ENCODE measurements at places on chromosomes 6 and 20.
A peak's percentile ranks its signal among the peaks of the same experiment; 100 is the strongest.

DNA sequence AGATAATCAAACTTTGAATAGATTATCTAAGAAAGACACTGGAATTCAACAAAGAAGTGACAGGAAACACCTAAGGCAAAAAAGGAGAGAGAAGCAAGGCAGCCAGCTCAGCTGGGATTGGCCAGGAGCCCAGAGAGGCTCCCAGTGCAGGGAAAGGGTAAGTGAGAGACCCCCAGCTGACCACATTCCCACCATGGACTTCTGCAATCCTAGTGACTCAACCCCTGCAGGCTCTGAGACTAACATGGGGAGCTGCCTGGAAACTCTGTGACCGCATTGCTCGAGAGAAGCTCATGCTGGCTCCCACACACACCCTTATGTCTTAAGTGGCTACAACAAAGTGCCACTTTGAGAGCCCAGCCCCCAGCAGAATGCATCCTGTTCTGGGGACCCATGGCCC lies 215.1 kb downstream of the PACRG start:
- no peak for DNase-seq

DNA sequence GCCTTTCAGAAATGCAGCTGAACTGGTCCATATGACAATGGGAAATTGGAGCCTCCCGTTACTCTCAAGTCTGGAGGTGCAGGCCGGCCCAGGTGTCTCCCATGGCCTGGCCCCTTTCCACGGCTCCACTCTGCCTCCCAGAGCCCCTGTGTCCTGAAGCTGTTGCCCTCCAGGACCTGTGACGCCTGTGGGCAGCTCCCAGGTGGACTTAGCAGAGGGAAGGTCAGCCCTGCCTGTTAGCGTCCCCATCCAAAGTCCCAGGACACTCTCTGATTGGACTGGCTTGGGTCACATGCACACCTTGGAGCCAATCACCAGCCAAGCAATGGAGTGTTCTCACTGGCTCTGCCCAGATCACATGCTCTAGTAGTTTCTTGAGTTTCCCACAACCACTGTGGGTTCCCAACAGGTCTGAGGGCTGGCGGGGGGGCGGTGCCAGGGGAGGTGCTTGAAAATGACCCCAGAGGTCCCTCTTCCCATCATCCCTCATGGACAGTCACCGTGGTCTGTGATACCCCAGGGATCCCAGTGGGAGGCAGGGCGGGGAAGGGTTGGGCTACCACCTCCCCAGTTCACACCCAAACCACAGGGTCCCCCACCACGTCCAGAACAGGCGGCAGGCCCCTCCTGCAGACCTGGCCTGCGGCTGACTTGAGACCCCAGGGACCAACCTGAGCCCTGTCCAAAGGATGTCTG lies 135.6 kb downstream of the TAF4 start:
- DNase-seq, result no peak

- DNase-seq, result no peak
Measured at GRCh38 chr20:40467703-40468411, 221.2 kb downstream of the MAFB start.

- no peak for DNase-seq
Measured at GRCh38 chr6:102918161-102918560, 1524.7 kb downstream of the GRIK2 start.

- no peak for DNase-seq
Measured at GRCh38 chr20:10492844-10493243, 57.7 kb downstream of the SLX4IP start.

DNA sequence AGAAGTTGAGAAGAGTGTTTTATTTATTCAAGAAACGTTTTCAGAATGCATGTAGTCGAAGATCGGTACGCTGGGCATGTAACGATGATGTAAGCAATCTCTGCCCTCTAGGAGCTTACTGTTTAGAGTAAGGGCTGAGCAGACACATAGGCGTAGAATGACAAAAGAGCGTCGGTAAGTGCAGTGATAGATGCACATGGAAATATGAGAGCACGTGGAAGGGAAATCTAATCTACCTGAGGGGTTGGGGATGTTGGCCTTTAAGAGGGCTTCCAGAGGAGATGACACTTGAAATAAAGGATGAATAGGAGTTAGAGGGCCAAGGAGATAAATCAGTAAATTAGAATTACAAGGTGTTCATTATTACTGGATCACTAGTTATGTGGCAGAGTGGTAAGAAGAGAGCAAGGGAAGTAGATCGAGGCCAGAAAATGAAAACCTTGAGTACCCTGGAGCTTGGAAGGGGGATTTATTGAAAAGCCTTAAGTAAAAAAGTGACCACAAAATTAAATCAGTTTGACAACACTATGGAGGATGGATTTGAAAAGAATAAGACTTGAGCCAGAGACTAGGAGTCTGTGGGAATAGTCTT lies 782 bp downstream of the TRMT11 start:
- no peak for DNase-seq

DNA sequence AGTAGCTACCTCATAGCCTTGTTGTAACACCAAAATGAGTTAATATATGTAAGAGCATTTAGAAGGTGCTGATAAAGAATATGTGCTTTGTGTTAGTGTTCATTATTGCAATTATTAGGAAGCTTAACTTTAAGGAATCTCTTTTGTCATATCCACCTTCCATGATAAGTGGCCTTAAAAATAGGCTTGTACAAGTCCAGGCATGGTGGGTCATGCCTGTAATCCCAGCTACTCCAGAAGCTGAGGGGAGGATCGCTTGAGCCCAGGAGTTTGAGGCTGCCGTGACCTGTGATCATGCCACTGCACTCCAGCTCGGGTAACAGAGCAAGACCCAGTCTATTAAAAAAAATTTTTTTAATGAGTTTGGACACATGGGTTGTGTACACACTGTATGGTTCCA lies 285.5 kb downstream of the ZFAND3 start:
- DNase-seq, result no peak

GRCh38 chr6:168371981-168372711 lies 52.6 kb upstream of the DACT2 start:
- DNase-seq, result no peak

DNA sequence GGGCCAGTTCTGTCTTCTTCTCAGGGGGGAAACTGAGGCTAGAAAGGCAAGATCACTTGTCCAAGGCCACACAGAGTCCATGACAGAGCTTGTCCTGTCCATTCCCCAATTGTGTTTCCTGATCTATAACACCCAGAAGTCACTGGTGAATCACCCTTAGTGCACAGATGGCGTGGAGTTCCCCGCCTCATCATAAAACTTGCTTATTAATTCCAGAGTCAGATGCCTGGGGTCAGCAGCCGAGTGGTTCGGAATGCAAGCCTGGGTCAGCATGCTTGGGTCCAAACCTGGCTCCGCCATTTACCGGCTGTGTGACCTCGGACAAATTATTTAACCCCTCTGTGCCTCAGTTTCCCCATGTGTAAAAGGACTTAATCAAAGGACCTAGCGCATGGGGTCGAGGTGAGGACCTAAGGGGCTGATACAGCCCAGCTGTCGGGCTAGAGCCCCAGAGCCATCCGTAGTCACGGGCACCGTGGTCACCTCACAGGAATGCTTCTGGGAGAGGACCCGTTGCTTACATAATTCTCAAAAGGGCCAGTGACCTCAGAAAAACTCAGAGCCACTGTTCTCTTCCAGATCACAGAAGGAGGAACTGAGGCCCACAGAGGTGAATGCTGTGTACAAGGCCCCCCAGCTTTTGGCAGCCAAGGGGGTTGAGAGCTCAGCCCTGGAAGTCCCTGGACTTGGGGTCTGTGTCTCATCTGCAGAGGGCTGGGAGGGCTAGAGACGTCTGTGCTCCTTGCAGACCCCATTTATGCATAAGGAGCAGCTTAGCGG lies 1.4 kb upstream of the ZBP1 start:
- DNase-seq, result no peak

GRCh38 chr6:45923831-45924391 lies 91.7 kb downstream of the CLIC5 start:
- no peak for DNase-seq

DNA sequence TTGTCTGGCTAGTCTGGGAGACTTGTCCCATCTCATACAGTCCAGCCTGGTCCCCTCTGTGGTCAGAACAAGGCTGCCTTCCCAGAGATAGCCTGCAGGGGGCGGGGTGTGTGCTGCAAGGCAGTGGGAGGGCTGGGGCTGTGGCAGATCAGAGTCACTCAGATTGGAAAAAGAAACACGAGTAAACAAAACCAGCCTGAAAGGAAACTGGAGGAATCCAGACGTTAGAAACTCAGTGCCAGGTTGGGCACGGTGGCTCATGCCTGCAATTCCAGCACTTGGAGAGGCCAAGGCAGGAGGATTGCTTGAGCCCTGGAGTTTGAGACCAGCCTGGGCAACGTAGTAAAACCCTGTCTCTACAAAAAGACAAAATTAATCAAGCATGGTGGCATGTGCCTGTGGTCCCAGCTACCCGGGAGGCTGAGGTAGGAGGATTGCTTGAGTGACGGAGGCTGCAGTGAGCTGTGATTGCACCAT lies 20.2 kb downstream of the LEMD2 start:
- DNase-seq, result peak; percentile 67

- no peak for DNase-seq
Measured at GRCh38 chr6:21500314-21501020, 93.1 kb upstream of the SOX4 start.

- DNase-seq, result no peak
Measured at GRCh38 chr6:135887069-135887468, 35.6 kb downstream of the PDE7B start.
